Stimulated activated CD4-positive, alpha-beta T cell treated with anti-CD3 and anti-CD28 coated beads, TNF-alpha, amount 100 ng/mL, for 24 hours (primary cell): ENCODE measurements at places on chromosomes 16 and 17.

GRCh38 chr17:2414446-2415064 is 13.7 kb upstream of the MNT start:
- DNase-seq, result no peak

GRCh38 chr17:47317119-47317518 is 6.6 kb upstream of the EFCAB13 start:
- no peak for DNase-seq

DNA sequence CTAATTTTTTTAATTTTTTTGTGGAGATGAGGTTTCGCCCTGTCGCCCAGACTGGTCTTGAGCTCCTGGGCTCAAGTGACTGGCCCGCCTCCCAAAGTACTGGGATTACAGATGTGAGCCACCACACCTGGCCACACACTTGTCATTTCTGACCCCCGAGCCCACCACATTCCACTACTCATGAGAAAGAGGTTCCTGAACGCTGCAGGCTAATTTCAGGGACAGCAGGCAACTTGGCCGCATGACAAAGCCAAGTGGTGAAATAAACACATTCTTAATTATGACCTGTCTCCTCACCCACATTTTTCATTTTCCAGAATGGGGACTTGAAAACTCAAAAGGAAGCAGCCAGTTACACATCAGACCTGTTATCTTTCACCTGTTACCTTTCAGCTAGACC is 114.5 kb downstream of the ABCC6 start:
- DNase-seq, result no peak

GRCh38 chr17:61409301-61410112 is 9.9 kb downstream of the TBX2 start:
- DNase-seq, result no peak

DNA sequence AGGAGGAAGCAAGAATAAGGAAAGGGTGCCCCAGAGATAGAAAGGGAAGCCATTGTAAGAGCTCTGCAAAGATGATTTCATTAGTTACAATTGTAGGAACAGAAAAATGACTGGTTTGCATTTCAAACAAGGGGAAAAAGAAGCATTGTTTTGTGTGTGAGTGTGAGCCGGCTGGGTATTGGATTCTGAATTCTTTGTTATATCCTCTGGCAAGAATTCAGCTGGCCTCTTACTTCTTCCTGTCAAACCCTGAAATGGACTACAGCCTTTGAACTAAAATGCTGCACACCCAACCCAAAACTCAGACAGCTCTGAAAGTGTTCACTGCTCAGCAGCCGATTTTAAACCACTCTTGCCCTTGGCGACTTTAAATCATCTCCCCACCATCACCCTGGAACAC is 461.3 kb downstream of the PMP22 start:
- DNase-seq, result no peak
